ENCODE measurements at places on chromosomes 13 and 19.

GRCh38 chr13:73904625-73905024, 229.6 kb downstream of the KLF12 start:
- no peak for DNase-seq

- DNase-seq = no peak
Measured at GRCh38 chr13:110327051-110327721, 20.1 kb downstream of the COL4A2 start.

- DNase-seq = no peak
Measured at GRCh38 chr13:101727118-101727517, 274.6 kb downstream of the ITGBL1 start.

- no peak for DNase-seq
Measured at GRCh38 chr13:20129076-20129475, 31.8 kb downstream of the GJA3 start.

- no peak for DNase-seq
Measured at GRCh38 chr13:70812481-70812880, 704.2 kb upstream of the KLHL1 start.

DNA sequence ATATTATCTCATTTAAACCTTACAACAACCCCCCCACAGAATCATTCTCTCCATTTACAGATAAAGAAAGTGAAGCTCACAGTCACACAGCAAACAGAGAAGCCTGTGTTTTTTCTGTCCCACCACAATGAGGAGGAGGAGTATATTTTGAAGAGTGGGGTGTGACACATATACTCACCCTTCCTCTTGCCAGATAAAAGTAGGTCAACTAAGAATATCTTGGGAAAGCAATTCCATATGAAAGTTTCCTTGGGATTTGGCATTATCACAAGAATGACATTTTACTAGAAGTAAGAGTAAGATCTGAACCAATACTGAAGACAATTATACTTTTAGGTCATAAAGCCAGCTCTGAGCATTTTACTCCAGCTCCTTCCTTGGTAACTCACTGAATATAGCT, 287.5 kb upstream of the HTR2A start:
- DNase-seq = no peak

DNA sequence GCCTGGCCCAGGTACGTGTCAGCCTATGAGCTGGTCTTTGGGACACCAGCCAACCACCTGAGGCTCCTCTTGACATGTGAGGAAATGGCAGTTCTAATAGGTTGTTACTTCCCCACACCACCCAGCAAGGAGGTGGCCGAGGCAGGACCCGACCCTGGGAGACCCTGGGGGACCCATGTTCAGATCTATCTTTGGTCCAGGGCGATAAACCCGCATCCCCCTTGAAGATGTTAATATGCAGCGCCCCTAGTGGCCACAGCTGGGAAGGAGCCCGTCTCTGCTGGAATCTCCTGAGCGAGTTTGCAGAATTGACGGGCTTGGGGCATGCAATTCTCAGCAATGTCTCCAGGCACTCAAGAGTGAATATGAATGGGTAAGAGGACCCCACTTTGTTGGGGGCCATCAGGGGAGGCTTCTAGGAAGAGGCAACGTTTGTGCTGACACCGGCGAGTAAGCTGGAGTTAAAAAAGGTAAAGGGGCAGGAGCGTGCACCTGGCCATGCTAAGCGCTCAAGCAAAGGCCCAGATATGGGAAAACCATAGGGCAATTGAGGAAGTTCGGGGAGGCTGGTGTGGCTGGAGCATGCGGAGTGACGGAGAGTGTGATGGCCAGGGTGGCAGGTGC, 1.5 kb upstream of the MYO1F start:
- peak; percentile 81 for DNase-seq

DNA sequence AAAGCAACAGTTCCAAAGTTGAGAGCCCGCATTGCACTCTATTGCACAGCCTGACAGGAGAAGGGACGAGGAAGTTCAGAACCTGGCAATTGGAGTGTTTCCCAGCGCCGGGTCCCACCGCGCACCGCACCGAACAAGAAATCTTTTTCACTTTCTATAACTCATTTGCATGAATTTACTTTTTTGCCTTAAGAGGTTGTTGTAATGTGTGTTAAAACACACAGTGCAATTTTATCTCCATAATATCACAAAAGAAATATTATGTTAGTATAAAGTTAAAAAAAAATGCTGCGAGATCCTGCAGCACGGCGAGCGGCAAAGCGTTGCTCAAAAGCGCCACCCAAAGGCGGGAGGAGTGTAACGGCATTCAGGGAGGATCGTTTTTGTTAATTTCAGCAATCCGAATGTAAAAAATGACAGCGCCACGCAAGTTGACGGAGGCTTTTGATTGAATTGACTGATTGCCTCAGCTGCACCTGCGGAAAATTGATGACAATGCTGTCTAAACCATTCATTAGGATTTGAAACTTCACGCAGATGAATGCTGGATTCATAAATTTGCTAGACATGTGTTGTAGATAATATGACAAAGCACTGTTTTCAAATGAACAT, 303.6 kb upstream of the ZNF507 start:
- DNase-seq = no peak

All from CD4-positive, alpha-beta T cell treated with Interleukin-21 for 1 hour (primary cell).